ENCODE measurements at places on chromosomes 11 and 22.

DNA sequence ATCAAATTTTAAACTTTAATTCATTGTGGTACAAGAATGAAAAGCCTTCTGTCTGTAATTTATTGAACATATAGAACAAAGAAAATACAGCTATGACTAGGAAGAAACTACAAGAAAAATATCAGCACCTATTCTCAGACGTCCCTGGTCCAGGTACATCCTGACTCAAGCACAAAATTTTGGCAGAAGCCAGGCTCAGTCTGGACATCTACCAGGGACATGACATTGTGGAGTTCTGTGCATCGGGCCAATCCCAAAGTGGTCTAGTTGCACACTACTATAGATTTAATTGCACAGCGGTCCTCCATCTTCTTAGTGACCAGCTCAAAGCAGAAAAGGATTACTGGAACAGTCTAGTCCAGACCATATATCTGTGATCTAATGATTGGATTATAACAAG lies 15.7 kb upstream of the CD59 start:
- DNase-seq = no peak
- H3K4me1 ChIP-seq = no peaks in the 10 kb centered on the region
- H3K27ac ChIP-seq = no peak overlapping the region
- H3K4me3 ChIP-seq = no peak overlapping the region
- peaks cover 29% of the 10 kb centered on the region for H3K36me3 ChIP-seq

DNA sequence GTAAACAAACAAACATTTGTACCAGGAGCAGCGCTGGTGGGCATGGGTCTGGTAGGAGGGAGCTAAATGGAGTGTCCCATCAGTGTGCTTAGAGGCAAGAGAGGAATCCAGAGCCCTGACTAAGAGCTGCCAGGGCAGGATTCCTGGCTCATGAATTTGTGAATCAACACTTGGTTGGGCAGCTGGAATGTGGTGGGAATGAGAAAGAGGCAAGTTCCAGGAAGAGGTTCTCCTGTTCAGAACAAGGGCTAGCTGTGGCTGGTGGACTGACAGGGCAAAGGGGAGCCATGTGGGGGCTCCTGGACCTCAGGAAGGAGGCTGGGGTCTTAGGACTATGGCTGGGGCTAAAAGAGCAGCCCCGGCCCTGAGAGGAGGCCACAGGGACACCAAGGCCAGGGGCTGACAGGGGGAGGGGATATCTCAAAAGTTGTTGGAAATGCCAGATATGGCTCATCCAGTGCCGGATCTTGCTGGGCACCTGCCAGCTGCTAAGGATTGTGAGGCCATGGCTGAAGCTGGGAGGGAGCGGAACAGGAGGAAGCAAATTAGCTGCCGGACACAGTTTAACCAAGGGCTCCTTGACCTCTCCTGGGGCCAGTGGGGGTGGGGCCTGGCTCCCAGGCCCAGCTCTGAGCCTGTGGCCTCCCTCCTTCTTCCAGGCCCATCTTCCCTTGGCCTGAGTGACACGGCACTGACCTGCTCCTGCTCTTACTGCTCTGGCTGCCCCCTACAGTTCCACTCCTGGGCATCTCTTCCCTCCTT lies 14.6 kb upstream of the P2RY6 start:
- peak overlapping the region; percentile 71 for H3K27ac ChIP-seq
- peaks cover 20% of the 10 kb centered on the region for H3K4me1 ChIP-seq
- H3K4me3 ChIP-seq = no peak overlapping the region
- no peaks in the 10 kb centered on the region for H3K27me3 ChIP-seq

DNA sequence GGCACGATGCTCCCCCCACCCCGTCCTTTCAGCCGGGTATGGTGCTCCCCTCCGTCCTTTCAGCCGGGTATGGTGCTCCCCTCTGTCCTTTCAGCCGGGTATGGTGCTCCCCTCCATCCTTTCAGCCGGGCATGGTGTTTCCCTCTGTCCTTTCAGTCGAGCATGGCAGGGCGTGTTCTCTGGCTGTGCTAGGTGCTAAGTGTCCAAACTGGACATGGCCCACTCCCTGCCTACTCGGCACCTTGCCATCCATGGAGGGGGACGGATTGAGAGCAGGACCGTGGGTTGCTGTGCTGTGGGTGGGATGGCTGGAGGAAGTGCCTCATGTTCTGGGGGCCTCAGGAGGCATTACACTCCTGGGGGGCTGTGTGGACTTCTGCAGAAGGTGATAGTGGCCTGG lies 45.5 kb downstream of the MUC6 start:
- H3K27me3 ChIP-seq = no peaks in the 10 kb centered on the region
- peaks cover 77% of the 10 kb centered on the region for H3K36me3 ChIP-seq
- H3K27ac ChIP-seq = no peak overlapping the region
- no peak overlapping the region for H3K4me3 ChIP-seq
- no peak for DNase-seq

DNA sequence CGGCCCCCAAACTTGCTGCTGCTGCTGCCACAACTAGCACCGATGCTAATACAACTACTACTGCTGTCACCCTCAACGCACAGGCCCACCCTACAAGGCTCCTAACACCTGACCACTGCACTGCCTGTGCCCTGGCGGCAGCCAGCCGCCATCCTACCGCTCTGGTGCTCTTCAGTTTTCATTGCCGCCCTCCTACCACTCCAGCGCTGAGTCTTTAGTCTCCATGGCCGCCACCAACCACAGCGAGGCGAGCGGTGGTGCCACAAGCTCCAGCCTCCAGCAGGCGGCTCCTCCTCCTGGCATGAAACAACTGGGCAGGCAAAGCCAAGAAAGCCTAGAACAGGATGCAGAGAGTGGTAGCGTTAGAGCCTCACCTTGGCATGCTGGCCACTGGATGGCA lies 5.0 kb upstream of the RFPL3 start:
- no peak for DNase-seq
- H3K27me3 ChIP-seq = no peaks in the 10 kb centered on the region
- H3K27ac ChIP-seq = no peak overlapping the region
- no peak overlapping the region for H3K4me3 ChIP-seq
- H3K36me3 ChIP-seq = no peaks in the 10 kb centered on the region
